ENCODE measurements at places on chromosomes 13 and 19.

DNA sequence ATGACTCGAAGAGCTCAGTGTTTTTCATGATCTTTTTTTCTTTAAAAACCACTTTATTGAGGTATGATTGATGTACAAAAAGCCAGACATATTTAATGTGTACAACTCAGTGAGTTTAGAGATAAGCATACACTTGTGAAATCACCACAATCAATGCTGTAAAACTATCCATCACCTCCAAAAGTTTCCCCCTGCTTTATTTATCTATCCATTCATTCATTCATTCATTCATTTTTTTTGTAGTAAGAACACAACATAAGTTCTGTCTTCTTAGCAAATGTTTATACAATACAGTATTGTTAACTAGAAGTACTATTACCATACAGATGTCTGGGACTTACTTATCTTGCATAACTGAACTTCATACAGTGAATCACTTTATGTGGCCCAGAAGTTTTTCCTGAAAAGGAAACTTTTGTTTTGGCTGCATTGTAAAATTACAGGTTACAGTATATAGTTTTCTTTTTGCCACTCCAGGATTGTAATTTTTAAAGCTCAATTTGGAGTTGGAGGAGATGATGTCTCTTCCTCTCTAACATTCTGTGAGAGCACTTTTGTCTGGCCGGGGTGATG lies 6.7 kb downstream of the RAP2A start:
- peak; percentile 32 for DNase-seq

DNA sequence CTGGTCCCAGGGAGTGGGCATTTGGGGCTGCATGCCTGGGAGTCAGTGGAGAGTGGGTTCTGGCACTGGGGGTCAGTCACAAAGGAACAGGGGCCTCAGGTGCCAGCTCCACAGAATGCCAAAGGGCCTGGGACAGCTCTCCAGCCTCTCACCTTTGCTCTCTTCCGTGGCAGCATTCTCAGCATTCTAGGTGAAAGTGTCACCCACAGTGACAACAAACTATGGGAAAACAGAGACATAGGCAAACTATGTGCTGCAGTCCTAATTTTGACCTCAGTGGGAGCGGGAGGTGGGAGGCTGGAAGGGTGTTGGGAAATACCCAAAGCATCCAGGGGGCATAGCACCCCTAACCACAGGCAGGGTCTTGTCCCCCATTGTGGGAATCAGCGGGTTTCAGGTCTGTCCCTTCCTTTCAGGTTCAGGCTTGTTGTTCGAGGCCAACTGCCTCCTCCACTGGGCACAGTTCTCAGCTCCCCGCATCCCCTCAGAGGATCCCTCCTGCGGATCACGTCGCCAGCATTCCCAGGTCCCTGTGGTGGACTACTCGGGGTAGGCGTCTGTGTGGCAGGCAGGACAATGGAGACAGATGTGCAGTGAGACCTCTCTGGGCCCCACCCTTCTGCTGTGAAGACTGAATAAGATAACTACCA lies 52.4 kb downstream of the TSHZ3 start:
- no peak for DNase-seq

- DNase-seq: no peak
Observed at GRCh38 chr13:55493297-55493696, 1647.4 kb upstream of the PRR20A start.

DNA sequence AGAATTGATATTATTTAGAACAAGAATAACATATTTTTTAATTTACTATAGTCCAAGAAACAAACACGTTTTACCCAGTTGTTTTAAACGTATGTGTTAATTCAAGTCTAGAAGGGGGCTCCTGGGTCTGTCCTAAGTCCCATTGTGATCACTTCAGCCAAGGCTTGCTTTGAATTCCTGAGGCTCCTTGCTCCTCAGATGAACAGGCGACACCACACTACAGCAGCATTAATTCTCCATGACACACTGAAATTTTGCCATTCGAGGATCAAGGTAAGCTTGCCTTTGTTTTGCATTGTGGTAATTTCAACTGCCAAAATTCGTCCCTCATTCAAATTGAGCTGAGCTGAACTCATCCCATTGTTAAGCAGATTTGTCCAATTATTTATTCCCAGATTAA lies 1442.6 kb downstream of the SLITRK5 start:
- no peak for DNase-seq

GRCh38 chr13:31056644-31057271 lies 104.9 kb downstream of the HSPH1 start:
- no peak for DNase-seq

DNA sequence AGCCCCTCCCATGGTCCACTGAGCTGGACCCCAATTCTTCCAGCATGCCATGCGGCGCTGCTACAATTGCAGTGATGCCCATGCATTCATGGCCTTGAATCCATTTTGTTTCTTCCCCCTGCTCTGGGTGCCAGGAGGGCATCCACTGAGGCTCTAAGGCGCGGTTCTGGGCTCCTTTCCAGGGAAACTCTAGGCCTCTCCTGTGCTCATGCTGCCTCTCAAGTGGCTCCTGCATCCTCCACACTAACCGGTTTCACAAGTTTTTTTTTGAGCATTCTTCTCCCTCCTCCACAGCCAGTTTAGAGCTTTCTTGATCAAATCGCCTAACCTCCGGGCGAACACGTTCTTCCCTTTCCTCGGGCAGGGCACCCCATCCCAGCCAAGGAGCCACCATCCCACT lies 69.1 kb upstream of the FLT1 start:
- DNase-seq: no peak

DNA sequence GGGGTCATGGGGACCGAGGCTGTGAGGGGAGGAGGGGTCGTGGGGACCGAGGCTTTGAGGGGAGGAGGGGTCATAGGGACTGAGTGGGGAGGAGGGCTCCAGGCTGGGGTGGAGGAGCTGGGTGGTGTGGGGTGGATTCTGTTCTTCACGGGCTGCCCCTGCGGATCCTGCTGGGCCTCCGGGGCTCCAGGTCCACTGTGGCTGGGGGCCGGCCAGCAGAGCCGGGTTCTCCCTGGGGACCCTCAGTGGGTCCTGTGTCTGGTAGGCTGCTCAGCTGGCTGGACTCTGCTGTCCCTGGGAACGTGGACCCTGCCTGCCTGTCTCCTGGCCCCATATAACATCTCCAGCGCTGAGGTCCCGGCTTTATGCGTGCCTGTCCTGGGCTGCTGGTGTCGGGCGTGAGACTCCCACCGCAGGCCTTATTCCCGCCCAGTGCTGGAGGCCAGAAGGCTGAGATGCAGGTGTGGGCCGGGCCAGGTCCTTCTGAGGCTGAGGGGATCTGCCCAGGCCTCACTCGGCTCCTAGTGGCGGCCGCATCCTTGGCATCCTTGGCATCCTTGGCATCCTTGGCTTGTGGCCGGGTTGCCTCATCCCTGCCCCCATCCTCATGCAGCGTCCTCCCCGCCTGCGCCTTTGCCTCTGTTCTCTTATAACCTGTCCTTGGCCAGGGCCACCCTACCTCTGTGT lies 19.8 kb upstream of the GNA15 start:
- peak; percentile 28 for DNase-seq

- DNase-seq: no peak
Observed at GRCh38 chr13:60182907-60183306, 19.2 kb upstream of the DIAPH3 start.

DNA sequence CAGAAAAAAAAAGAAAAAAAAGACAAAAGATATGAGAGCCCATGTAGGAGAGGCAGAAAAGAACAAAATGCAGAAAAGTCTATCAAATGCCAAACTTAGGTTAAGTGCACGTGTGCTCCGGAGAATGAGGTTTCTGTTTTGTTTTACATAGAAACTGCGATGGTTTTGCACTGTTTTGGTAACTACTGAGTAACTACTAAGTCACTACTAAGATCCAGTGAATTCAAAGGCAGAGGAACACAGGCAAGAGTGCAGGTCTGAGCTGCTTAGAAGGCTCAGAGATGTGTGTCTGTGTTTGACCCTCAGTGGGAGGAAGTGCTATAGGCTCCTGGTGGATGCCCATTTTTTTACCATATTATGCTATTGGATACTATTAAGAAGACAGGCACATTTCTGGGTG lies 299.3 kb downstream of the NDFIP2 start:
- DNase-seq: peak; percentile 9

Measured in fibroblast of lung (primary cell).